ENCODE measurements at places on chromosomes 6 and 20. TPM values are rescaled to one million over a fixed set of nuclear protein-coding genes. Genes with fewer than 3 reads are reported as not detected.

Gene CEP85L
- total RNA-seq, result 1.4 TPM

Gene CARMIL1
- 10.3 TPM for total RNA-seq

Gene PRRT1
- 0.66 TPM for total RNA-seq

Gene SAMD3
- not detected for total RNA-seq

Gene EDN3
- 2.7 TPM for total RNA-seq

Gene PHACTR1
- not detected for total RNA-seq

Gene PBOV1
- not detected for total RNA-seq

Gene PARD6B
- total RNA-seq, result 4.5 TPM

Gene VSX1
- 1.3 TPM for total RNA-seq

Gene GJE1
- not detected for total RNA-seq

Gene LAMA2
- total RNA-seq, result 0.48 TPM

Gene RHAG
- not detected for total RNA-seq

Gene SPEF1
- 1.4 TPM for total RNA-seq

Gene BMP2
- total RNA-seq, result 0.33 TPM

Gene TXLNB
- total RNA-seq, result not detected

Gene WFDC5
- not detected for total RNA-seq

Gene PLAGL1
- total RNA-seq, result 5.1 TPM

Gene RIN2
- total RNA-seq, result 24.2 TPM

All from A549 treated with dexamethasone at 1 μM for 4 hours (cell line).